OCI-M1 (cell line): ENCODE measurements at places on chromosomes 16 and 17.

DNA sequence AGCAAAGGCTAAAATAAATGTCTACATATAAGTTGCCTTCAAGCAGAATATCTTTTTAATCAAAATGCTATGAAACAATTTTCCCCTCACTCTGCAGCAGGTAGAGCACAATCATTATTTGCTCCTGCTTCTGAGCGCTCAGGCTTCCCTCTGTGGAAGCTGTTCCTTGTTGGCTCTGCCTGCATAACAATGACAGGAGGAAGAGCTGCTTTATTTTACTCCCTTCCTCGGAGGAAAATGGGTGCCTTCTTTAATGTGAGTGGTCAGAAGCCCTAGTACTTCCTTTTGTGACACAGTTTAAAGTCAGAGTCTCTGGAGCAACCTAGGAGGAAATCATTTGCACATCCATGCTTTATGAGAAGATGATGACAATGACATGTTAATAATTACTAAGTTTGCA is 492.1 kb downstream of the CDH8 start:
- no peak for DNase-seq

- no peak for DNase-seq
Measured at GRCh38 chr16:52073024-52073423, 473.9 kb downstream of the TOX3 start.

GRCh38 chr17:28957277-28957991 is 6.1 kb upstream of the PHF12 start:
- no peak for DNase-seq

DNA sequence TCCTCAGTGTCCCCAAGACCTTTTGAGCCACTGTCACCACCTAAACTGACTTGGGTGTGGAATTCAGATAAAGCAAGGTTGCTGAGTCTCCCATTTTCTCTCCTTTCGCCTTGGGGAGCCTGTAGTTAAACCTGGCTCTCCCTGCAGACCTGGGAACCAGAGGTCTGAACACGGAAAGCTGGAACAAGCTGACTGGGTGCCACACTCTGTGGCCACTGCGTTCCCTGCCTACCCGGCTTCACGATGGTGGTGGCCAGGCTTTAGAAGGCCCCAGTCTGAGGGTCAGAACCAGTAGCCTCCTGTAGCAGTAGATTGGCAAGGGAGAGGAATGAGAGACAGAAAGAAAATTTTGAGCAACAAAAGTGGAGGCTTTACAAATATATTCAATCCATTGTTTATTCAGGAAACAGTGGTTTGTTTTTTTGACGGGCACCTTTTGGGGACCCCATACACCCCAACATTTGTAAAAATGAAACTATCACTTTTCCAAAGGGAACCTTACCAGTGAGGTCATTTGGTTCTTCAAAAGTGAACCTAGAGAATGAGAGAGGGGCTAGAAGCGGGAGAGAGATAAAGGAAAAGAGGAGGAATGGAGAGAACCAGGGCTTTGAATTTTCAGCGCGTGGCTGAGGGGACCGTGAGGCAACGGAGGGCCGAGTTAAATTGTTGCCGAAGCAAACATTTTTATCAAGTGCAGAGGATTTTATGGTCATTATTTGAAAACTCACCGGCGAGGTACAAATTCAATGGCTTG is 1.8 kb upstream of the HOXB8 start:
- DNase-seq: no peak

GRCh38 chr16:52114379-52114778 is 432.6 kb downstream of the TOX3 start:
- DNase-seq: no peak

GRCh38 chr17:50356892-50357510 is 11.1 kb downstream of the XYLT2 start:
- no peak for DNase-seq

- DNase-seq: no peak
Measured at GRCh38 chr17:81238490-81238814, 403 bp downstream of the TEPSIN start.

DNA sequence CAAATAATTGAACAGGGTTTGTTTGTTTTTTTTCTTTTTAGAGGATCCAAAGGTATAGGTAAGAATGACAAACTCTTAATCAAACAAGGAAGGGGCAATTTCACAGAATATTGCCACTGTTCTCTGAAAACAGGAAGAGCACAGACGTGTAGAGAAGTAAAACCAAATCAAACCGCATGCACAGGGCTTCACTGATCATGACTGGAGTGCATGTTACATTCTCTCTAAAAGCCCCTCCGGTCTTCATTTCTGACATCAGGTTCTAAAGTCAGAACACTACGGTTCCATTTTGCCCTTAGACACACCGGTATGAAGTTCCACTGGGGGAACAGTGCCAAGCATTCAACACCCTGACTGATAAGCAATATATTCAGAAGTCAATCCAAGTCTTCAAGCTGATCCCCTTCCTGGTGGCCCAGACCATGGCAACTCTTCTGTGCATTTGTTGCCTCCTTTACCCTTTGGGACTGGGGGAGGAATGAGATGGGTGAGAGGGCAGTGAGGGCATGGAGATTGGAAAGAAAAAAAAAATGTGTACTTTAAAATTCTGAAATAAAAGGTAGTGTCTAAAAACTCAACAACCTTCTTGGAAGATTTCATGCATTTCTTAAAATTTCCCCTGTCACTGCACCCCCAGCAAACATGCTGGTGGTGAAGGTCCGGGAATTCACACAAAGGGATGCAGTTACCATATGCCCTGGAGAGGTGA is 1.4 kb downstream of the MMD start:
- peak; percentile 87 for DNase-seq

GRCh38 chr16:53936052-53936451 is 232.1 kb downstream of the FTO start:
- no peak for DNase-seq
